ENCODE measurements at places on chromosomes 16 and 17. TPM values are rescaled to one million over a fixed set of nuclear protein-coding genes. Genes with fewer than 3 reads are reported as not detected.
A peak's percentile ranks its signal among the peaks of the same experiment; 100 is the strongest.

SNRNP25 gene
- total RNA-seq = 48.5 TPM

- no peak for DNase-seq
Observed at GRCh38 chr17:28033972-28034714, 8.3 kb upstream of the NLK start.

DNA sequence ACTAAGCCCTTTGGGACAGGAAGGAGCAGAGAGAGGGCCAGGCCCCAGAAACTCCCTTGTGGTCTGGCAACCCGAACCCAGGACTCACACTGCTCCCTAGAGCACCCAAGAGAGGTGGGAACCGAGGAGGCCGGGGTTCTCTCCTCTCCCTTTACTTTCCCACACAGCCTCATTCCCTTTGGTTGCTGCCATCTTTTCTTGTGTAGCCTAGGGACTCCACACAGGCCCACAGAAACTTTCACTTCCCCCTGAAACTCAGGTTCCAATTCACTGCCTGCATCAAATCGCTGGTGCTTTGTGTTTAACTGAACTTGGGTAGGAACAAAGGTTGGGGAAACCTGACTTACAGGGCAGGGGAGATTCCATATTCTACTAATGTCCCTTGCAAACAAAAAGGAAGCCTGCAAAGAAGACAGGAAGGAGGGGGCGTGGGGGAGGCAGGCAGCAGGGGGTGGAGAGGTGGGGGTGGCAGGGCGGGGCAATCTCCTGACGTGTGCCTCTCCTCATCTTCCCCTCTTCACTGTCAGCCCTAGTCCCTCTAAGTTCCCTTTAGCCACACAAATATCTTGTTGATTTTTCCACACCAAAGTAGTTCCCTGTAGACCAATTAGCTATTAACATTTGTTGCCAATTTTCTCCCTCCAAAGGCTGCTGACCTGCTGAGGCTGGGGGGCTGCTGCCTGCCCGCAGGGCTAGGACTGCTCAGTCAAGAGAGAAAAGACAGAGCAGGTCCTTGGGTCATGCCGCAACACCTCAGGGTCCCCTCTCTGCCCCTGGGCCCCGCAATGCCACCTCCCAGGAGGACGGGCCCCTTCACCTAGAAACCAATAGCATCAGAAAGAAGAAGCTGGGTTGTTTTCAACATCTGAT, 8.0 kb downstream of the ST3GAL2 start:
- no peak for DNase-seq

DNA sequence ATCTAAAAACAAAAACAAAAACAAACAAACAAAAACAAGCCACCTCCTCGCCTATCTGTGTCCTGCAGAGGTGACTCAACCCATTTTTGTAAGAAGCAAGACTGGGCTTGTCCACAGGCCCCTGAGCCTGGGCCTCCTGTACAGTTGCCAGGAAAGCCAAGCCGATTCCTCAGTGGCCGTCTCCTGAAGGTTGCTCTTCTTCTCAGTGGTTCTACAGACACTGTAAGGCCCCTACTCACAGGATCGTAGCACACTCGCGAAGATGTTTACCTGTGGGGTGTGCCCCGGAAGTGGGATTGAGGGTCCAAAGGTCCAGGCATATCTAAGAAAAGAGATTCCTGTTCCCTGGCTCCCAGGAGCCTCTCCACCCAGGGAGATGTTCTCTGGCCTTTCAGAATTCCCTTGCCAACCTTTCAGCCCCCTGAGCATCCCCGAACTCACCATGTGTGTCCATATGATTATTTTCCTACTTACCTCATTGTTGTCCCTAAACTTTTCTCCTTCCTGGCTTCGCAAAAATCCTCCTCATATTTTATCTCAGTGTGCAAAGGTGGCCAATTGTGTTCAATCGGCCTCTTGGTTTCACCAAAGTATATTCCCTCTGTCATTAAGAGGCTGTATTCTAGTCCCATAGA, 7.5 kb upstream of the CES3 start:
- DNase-seq = no peak

DNA sequence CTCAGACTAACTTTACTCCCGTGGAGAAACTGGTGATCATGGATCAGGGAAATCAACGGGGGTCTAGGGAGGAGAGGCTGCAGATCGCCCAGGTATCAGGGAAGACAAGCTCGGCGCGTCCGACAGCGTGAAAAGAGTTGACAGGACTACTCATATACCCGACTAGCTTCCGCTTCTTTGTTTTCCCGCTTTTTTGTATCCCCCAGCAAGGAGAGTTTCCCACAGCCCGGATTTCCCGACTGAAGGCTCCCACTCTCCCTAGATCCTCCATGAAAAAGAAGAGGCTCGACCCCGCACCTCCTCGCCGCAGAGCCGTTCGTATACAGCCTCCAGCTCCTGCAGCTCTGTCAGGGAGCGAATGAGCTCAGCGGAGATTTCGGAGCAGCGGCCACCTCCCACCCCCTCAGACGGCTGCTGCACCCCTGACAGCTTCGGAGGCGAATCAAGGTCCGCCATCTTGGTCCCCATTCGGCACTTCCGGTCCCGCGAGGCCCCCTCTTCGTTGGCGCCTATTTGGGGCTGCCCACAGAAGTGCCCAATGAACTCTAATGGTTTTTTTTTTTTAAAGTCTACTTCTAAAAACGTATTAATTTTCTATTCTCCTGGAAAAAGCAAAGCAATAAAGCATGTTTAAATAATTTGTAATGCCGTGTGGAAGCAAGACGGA, at the start of gene COG4:
TSS of gene COG4 (minus strand) at position 479 of the 667 bp plus-strand sequence. CDS start at position 468, 11 bp downstream.
- peak; percentile 94 for DNase-seq

GRCh38 chr16:80176114-80176513, 364.7 kb upstream of the DYNLRB2 start:
- DNase-seq = no peak

DNA sequence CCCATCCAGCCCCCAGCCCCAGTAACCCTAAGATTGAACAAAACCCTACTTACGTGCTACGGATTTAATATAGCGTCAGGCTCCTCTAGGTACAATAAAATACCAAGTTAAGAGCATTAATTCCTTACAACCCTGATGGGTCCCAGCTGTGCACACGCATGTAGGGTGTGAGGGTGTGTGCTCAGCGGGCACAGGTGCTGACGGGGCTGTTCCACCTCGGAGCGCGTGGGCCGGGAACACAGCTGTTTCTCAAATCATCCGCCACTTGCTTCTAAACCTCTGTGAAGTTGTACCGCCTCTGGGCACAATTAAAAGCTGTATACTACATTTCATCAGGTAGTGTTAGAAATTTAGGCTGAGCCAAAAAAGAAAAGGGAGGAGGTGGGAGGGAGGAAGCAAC, 478.6 kb downstream of the MAF start:
- DNase-seq = no peak

DNA sequence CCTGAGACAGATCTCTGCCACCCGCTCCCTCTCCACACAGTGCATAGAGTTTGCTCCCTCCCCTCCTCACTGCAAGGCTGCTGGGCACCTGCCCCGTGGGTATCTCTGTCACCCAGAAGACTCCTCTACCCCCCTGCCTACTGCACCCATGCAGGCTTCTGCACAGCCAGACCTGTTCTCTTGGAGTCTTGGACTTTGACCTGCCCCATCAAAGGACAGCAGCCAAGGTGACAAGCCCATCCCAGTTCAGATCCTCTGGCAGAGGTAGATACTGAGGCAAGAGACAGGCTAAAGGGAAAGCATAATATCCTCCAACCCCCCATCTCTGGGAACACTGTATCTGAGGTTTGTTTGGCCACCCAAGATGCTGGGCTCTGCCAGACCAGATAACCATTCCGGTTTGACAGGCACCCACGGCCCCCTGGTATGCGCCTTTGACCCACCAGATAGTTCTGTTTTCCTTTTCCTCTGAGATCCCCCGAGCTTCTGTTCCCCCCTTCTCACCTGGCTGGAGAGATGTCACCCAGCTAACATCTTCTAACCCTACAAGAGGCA, 239.6 kb downstream of the SOX9 start:
- no peak for DNase-seq

DNA sequence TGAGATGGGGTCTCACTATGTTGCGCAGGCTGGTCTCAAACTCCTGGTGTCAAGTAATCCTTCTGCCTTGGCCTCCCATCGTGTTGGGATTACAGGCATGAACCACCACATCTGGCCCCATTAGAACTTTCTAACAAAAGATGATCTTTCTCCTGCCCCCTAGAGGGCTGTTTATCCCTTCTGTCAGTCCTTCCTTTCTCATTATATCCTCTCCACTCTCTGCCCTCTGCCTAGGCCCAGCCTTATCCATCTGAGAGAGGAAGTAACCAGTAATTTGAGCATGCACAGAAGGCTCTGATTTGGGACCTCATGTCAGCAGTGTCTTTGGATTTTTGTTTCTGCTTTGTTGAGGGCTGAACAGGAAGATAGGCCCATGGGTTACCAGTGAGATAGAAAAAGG, 4.4 kb upstream of the DHX40 start:
- DNase-seq = no peak

GRCh38 chr16:21158208-21159110, at the start of gene LDAF1:
LDAF1 (plus strand) TSS chr16:21158674; CDS start chr16:21161183, 2,509 bp downstream.
- DNase-seq = peak; percentile 91

DNA sequence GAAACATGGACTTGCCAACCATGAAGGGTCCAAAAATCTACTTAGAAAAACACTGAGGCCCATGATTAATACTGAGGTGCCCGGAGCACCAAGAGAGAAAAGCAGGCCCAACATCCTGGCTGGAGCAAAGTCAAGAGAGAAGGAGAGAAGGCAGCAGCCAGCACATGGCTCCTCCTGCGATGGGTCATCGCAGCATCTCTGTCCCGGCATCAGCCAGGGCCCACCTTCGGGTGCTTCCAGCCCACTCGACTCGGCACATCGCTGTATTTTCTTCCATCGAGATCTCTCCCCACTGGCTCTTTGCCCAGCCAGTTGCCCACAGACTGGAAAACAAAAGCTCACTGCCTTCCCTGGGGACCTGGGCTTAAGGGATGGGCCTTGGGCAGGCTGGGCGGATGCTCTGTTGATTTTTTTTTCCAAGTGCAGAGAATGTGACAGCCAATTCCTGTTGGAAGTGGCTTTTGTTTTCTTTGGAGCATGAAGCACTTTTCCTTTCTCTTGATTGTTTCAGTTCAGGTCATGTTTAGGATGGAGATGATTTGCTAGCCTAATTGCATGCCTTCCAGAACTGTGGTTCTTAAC, 58.1 kb downstream of the CYB5B start:
- DNase-seq = peak; percentile 61

- no peak for DNase-seq
Observed at GRCh38 chr16:55651841-55652824, 3.7 kb upstream of the SLC6A2 start.

GRCh38 chr16:48949636-48950035, 332.0 kb downstream of the CBLN1 start:
- DNase-seq = no peak

GRCh38 chr16:9061358-9061813, 30.1 kb upstream of the HAPSTR1 start:
- peak; percentile 62 for DNase-seq
